ENCODE measurements at places on chromosomes 2 and 18.

- DNase-seq, result no peak
Measured at GRCh38 chr2:189763908-189764661, 1.5 kb upstream of the OSGEPL1 start.

- DNase-seq, result no peak
Measured at GRCh38 chr2:177187631-177188312, 24.8 kb upstream of the HNRNPA3 start.

DNA sequence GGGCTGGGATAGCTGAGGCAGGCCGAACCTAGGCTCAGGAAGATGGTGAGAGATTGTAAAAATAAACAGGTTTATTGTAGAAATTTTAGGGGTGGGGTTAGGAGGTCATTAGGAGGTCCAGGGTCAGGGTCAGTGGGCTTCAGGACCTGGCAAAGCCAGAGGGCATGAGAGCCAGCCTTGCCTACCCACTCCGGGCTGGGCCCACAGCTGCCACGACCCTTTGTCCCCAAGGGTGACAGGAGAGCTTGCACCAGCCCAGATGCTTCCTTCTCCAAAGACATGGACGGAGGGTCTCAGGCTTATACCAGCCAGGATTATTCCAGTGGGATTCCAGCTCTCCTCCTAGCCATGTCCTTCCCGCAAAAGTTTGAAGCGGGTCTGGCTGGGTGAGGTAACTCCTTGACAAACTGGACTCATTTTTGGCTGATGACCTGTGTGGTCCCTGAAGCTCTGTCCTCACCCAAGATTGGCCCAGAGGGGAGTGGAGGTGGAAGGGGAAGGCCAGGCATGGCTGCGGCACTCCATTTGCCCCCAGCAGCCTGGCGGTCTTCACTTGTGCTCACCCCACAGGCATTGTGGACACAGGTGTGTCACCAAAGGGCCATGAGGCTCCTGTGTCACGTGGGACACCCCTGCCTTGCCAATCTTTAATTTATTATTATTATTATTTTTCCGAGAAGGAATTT is 23.8 kb upstream of the ATOH8 start:
- DNase-seq, result no peak

DNA sequence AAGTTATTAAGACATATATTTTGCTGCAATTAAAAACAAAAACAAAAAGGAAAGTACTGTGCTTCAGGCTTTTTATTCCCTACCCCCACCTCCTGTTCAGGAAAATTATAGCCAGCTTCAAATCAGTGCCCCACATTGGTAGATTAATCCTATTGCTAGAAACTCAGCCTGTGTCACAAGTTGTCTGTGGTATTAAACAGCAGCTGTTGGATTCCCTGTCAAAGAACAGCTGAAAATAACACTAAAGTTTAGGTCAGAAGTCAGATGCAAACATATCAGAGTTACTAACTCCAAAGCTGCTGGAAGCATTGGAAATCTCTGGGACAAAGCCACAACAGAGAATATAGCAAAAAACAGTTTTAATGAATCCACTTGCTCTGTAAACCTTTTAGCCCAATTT is 818 bp upstream of the CCDC141 start:
- DNase-seq, result no peak

DNA sequence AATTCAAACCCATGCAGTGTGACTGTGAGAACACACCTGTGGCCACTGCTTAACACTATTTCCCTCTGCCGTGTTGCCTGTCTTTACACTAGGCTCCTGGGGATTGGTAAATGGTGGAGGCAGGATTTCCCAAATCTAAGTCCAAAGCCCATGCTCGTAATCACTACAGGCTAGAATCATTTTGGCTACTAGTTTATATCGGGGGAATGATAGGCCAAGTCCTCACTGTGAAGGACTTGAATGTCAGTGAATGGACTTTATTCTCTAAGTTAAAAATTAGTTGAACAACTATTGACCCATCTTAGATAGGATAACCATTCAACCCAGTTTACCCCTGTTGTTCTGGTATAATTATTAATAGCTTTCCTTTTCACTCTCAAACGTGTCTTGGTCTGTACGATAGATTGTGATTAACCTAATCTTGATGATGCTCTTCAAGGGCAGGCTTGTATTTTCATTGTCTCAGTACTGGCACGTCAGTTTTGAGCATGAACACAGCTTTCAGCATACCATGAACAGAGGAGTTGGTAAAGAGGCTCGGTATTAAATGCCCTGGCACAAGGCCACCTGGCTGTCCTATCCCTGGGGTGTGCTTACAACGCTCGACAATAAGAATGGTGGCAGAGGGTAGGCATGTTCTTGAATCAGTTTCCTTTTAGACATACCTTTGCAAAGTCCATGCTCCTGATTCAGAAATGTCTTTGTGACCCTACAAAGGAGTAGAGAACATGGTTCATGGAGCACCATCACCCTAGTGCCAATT is 148.8 kb downstream of the RTN4 start:
- DNase-seq, result no peak

DNA sequence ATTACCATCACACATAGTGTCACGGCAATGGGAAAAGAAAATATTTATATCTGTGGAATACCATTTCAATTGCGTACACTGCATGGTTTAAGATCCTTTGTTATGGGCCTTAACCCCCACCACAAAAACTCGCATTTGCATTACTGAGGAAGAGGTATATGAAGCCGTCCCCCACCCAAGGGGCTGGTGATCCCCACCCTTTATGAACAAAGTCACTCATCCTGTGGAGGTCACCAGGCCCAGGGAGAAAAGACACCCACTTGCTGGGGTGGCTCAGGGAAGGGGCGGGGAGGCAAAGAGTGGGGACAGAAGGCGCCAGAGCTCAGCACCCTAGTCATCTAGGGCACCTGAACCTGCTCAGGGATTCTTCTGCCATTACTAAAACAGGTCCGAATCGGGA is 133.8 kb downstream of the ZNF516 start:
- DNase-seq, result no peak

DNA sequence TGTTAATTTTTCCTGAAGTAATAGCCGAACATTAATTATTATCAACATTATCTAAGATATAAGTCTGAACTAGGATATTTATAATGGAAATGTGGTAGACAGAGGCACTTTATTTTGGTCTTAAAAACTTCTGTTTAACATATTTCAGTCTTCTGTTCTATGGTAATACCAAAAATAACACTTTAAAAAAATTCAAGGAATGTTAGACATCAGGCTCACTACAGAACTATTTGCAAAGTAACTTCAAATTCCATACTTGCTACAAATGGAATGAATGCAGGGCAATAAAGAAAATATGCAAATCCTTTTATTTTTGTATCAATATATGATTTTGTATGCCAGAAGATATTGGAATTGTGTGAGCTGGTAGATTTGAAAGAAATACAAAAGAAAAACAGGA is 345.5 kb upstream of the DSEL start:
- no peak for DNase-seq

DNA sequence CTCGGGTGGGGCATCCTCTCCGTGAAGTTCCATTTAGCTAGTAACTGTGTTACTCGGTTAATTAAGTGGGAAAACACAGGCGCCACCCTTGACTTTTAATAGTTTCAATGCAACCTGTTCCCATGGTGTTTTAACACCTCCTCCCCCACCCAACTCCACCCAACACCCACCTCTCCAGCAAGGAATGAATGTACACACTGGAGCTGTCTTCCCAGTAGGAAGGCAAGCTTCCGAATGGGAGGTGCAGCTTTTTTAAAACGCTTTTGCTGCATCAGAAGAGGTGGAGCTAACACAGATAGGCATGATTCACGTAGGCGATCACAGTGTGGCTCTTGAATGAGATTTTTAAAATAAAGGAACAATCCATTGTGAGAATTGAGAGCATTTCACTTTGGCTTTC is 73.8 kb upstream of the AGAP1 start:
- no peak for DNase-seq

DNA sequence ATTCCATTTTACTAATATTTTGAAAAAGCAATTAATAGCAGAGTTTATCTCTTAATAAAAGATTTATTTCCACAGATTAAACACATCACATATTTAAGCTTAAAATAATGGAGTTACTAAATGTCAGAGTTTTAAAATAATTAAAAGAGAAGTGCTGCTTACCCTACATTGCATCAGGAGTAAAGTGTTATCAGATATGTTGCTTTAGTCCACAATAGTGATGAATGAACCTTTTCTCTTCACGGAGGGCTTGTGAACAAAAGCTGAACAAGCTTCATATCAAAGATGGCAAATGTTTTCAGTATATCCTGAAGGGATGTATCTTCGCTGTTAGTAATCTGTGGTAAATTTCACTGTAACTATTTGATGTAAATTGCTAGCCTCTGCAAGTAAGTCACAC is 69.4 kb upstream of the TTC27 start:
- DNase-seq, result no peak

- DNase-seq, result no peak
Measured at GRCh38 chr18:43276491-43276890, 799 bp downstream of the SYT4 start.

- peak; percentile 18 for DNase-seq
Measured at GRCh38 chr2:196233805-196234475, 62.6 kb upstream of the STK17B start.

DNA sequence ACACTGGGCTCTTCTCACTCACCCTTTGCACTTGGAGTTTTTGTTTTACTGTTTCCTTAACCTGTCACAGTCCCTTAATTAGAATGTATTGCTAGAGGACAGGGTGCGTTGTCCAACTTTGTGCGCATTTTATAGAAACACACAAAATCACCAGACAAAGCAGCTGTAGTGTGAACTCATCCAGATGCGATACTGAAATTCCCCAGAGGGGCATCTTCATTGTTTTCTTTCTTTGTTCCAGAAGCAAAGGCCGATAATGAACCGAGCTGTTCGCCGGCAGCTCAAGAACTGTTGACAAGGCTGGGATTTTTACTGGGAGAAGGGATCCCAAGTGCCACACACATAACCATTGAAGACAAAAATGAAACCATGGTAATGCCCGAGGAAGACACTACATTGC is 137.6 kb downstream of the WDSUB1 start:
- DNase-seq, result no peak

GRCh38 chr18:72470391-72470790 is 73.8 kb downstream of the CBLN2 start:
- no peak for DNase-seq

DNA sequence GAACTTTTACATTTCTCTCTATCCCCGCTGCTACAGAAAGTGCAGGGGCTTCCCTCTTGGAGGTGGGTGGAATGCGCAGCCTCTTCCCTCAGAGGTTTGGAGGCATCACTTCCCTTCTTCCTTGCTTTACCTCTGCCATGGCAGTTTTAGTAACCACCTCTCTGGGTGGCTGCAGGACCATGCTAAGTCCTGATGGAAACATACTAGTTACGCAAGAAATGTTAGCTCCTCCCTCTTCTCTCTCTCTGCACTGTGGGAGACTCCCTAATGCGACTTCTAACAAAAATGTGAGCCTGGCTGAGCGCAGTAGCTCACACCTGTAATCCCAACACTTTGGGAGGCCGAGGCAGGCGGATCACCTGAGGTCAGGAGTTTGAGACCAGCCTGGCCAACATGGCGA is 116.8 kb upstream of the RAB6C start:
- DNase-seq, result no peak

- no peak for DNase-seq
Measured at GRCh38 chr2:12293874-12294273, 422.9 kb upstream of the TRIB2 start.

DNA sequence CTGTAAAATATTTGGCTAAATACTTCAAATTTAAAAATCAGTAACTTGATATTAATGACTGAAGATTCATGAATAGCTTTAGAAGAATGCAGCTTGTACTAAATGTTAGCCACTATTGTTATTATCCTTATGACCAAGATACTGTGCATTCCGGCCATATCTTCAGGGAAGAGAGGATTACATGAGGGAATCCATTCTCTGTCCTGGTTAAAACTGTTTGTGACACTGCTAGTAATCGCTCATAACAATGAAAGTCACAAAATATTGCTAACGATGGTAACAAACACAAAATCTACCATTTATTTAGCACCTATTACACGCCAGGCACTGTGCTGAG is 217.7 kb downstream of the PRKCE start:
- DNase-seq, result no peak

DNA sequence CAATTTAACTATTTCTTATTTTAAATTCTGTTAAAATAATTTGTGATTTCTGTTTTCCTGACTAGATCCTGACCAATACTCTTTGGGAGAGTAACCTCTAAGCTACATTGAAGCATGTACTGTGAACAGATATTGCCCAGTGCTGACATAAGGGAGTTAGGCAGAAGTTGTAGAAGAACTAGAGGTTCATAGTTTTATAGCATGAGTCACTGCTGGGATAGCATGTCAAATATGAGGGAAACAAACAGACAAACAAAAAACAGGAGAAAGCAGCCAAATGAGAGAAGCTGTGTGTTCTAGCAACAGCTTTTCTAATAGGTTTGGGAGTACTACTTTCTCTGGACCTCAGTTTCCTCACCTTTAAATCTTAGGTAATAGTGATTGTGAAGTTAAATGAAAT is 72.4 kb downstream of the CERS6 start:
- no peak for DNase-seq

DNA sequence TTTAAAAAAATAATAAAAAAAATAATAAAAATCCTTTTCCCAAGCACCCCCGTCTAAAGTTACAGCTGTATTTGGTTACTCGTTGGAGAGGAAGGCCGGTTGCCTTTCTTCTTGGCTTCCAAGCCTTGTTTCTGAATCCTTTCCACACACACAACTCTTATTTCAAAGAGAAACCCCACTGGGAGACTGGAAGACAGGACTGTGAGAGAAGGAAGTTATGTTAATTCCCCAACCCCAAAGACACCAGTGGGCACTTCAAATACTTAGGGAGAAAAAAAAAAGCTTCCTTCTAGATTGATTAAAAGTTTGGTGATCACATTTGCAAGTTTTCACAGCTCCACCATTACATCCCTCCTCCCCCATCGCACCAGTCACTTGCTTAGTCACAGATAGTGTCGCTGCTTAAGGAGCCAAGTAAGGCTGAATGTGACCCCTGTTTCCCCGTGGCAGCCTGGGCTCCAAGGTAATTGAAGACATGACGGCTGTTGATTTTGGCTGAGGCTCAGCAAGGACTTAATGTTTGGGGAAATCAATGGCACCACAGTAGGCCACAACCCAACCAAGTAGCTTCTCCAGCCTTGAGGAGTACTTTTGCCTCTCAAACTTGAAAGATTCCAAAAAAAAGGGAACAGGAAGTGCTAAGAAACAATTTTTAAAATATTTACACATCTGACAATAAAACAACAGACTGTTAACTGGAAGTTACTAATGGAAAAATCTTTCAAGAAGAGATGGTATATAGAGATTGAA is 40.8 kb upstream of the FRZB start:
- DNase-seq, result peak; percentile 83

- DNase-seq, result no peak
Measured at GRCh38 chr18:77522051-77522675, 272.5 kb downstream of the GALR1 start.

- no peak for DNase-seq
Measured at GRCh38 chr2:234272069-234272850, 221.8 kb downstream of the SPP2 start.

- DNase-seq, result no peak
Measured at GRCh38 chr18:58603375-58604067, 25.4 kb downstream of the ALPK2 start.

- DNase-seq, result no peak
Measured at GRCh38 chr18:60984510-60984909, 348.7 kb upstream of the CDH20 start.

- no peak for DNase-seq
Measured at GRCh38 chr2:72139471-72139873, 8.2 kb downstream of the CYP26B1 start.
